Astrocyte of the cerebellum (primary cell): ENCODE measurements at places on chromosomes 13 and 19.

GRCh38 chr19:49749055-49749716 lies 13.9 kb downstream of the TSKS start:
- DNase-seq, result no peak

- DNase-seq, result no peak
These were observed 581.0 kb upstream of the SPRY2 start for GRCh38 chr13:80921971-80922370.

DNA sequence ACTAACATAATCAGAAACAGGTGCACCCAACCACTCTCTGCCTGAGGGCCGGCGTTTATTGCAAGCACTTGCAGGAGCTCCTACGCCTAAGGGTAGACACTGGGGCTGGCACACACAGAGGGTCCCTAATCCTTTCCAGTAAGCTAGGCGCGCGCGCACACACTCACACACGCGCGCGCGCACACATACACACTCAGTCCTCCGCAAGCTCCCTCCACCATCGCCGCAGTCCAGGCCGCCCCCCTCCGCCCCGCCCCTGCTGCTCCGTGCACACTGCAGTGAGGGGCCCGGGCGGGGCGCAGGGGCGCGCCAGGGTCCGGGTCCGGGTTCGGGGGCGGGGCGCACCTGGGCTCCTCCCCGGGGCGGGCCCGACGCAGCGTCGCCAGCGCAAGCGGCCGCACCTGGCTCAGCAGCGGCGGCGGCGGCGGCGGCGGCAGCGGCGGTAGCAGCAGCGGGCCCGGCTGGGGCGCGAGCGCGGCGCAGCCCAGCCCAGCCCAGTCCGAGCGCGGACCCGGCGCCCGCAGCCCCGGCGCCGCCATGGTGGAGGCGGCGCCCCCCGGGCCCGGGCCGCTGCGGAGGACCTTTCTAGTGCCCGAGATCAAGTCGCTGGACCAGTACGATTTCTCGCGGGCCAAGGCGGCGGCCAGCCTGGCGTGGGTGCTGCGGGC lies at the start of gene CAMSAP3:
TSS of gene CAMSAP3 (plus strand) at position 398 of the 668 bp plus-strand sequence. CDS start at position 538, 140 bp downstream.
- no peak for DNase-seq

DNA sequence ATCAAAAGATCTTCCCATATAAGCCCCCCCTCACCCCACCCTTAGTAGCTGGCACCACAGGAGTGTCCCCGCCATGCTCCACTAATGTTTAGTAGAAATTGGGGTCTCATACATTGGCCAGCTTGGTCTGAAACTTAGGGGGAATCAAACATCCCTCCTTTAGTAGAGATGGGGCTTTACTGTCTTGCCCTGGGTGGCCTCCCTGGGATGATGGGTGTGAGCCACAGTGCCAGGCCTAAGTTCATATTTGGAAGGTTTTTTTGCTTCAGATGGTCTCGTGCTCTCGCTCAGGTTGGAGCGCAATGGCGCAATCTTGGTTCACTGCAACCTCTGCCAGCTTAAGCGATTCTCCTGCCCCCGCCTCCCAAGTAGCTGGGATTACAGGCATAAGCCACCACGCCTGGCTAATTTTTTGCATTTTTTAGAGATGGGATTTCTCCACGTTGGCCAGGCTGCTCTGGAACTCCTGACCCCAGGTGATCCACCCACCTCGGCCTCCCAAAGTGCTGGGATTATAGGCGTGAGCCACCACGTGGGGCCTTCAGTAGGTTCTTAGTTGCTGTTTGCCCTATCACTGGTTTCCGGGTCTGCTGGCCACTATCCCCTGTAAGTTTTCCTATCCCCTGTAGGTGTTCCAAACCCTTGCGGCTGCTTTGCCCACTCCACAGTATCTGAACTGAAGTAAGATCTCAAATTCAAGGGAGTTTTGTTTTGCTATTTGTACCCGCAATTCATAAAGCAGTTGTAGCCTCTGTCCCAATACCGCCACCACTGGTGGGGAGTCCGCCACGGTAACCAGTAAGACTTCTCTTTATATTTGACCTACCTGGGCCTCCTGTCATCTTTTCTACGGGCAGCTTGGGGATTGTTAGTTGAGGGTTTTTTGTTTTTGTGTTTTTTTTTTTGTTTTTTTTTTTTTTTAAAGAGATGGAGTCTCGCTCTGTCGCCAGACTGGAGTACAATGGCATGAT lies 34.1 kb downstream of the NLRP12 start:
- no peak for DNase-seq

GRCh38 chr13:91745967-91746366 lies 347.5 kb downstream of the GPC5 start:
- no peak for DNase-seq

GRCh38 chr13:96862999-96863398 lies 131.3 kb downstream of the OXGR1 start:
- no peak for DNase-seq

GRCh38 chr19:55635334-55635717 lies 5.5 kb upstream of the ZNF580 start:
- no peak for DNase-seq

DNA sequence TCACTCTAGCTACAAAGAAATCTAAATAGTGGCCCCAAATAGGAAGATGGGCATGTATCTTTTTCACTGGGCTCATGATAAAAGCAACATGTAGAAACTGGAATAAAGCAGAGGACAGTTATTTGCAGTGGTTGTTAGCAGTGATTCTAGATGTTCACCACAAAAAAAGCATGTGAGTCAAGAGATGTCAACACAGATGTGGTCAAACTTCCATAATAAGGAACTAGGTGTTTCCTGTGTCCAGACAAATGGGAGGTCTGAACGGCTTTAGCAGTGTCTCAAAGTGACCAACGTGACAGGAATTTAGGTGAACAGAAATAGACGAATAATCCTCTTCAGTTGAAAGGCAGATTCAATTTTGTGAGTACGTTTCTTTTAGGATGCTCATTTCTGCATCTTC lies 162.7 kb downstream of the TBC1D4 start:
- DNase-seq, result no peak

DNA sequence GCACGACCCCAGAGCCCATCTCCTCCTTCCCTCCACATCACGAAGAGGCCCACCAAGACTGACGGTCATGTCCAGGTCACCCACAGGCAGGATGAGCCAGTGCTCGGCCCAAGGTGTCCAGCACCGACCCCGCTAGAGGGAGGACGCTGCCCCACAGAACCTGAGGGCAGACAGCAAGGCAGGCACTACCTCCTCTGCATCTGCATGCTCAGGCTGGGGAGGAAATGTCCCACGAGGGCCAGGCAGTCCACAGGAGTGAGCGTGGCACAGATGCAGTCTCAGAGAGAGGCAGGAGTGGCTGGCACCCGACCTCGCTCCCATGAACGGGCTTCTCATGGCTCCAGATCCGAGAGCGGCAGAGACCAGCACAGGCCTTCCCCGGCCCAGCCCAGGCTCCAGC lies 133.2 kb downstream of the TUBA3C start:
- no peak for DNase-seq

- no peak for DNase-seq
These were observed 10.5 kb downstream of the ZNF317 start for GRCh38 chr19:9150650-9151049.

- DNase-seq, result no peak
These were observed at the start of gene PRKCG for GRCh38 chr19:53881482-53882390. PRKCG (plus strand) TSS chr19:53882197; CDS start chr19:53882495, 298 bp downstream.

DNA sequence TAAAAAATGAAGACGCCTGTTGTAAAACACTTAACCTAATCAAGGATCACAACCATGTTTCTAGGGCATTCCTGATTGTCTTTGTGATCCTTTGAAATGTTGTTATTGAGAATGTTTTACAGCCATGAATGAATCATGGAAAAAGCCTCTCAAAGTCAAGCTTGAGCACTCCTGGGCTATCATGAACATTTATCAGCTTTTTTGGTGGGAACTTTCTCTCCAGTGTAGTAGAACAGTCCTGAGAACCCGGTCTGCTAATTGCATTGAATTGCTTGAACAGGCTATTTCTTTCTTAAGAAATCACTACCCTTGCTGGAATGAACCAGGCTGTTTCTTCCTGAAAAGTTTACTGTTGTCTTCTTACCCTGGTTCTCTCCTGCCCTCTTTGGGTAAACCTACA lies 516.5 kb downstream of the FGF9 start:
- no peak for DNase-seq

DNA sequence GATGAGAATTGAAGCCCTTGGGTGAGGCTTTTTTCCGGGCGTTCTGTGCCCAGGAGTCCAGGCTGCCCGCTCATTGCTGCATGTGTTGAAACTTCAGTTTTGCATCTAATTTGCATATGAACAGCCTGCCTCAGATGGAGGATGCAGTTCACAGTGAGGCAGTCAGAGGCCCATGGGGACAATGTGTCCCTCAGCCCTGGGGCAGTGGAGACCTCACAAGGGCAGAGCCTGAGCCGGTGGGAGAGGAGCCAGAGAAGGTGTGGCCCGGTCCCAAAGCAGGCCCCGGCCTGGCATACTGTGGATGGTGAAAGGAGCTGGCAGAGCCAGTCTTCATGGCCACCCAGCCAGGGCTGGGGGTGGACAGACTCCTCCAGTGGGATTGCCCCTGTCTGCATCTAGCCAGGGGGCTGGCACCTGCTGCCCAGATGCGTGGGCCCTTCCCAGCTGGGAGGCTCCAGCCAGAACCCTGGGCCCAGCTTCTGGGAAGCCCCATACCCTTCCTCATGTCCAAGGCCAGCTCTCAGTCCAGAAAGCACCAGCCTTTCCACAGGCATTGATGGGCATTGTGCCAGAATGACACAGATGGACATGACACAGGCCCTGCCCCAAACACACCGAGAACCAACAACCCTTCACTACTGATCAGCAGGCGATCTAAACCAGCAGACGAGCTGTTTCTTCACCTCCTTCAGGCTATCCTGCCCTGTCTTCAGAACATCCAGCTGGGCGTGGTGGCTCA lies 32.9 kb upstream of the KCTD15 start:
- DNase-seq, result no peak

DNA sequence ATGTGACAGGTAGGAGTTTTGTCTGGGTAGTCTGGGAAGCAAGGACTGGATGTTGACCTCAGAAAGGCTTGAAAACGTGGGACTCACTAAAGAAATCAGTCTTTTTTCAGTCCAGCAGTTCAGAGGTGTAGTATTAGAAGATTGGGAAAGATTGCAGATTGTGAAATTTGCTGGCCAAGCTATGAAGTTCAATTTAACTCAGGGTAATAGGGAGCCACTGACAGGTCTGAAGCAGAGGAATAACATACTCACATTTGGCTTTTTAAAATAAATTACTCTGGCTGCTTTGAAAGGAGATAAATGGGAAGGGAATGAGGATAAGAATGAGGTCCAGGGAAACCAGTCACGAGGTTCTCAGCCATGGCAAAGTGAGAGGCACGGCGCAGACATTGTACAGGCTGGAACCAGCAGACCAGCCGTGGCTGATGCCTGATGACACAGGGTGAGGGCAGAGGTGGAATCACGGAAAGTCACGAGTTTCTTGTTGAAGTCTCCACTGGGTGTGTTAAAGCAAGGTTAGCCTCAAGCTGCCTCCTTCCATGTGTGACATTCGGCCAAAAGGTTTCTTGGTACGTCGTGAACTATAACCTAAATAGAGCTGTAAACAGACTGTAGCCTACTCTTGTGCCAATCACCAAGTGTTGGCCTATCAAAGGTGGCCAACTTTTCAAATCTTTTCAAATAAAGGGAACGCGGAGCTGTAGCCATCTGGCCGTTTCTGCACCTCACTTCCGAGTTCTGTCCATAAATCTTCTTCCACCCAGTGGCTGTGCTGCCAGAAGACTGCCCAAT lies 377.6 kb downstream of the IRS2 start:
- DNase-seq, result no peak

GRCh38 chr19:38557205-38557799 lies 60.5 kb downstream of the MAP4K1 start:
- no peak for DNase-seq

DNA sequence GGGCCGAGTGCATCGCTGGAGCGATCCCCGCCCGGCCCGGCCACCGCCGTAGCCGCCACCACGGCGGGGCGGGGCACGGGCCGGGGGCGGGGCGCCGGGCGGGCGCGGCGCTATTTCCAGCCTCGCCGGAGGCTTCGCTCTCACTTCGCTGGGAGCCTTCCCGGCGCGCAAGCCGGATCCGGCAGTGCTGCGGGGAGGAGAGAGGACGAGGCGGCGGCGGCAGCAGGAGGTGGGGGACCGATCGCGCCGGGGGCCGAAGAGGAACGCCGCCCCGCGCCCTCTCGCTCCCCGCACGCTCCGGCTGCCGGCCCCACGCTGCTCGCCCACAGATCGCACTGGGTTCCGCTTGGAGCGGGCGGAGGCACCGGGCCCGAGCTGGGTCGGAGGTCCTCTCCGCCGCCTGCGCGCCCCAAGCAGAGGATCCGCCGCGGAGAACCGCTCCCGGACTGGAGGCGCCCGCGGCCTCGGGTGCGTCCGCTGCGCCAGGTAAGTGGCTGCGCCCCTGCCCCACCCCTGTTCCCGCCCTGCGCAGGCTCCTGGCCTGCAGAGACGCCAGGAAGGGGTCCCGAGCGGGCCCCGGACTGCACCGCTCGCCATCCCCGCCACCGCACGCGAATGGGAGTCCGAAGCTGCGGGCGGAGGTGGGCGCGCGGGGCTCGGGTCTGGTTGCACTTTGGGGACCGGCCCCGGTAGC lies at the start of gene CHST8:
TSS of gene CHST8 (plus strand) at position 143 of the 694 bp plus-strand sequence. CDS start 67,309 bp downstream, outside the sequence.
- DNase-seq, result no peak
